ENCODE measurements at places on chromosomes 6 and 20. TPM values are rescaled to one million over a fixed set of nuclear protein-coding genes. Genes with fewer than 3 reads are reported as not detected.

GRCh38 chr6:28433119-28433518, 10.2 kb downstream of the ZSCAN23 start:
- no peaks in the 10 kb centered on the region for H3K4me1 ChIP-seq
- H3K27me3 ChIP-seq: no peaks in the 10 kb centered on the region
- H3K27ac ChIP-seq: no peak overlapping the region
- peaks cover 6% of the 10 kb centered on the region for H3K36me3 ChIP-seq
- no peak overlapping the region for H3K4me3 ChIP-seq
- no peak for DNase-seq

- H3K4me1 ChIP-seq: no peaks in the 10 kb centered on the region
- no peak for DNase-seq
- no peaks in the 10 kb centered on the region for H3K36me3 ChIP-seq
- peaks cover 6% of the 10 kb centered on the region for H3K27me3 ChIP-seq
- H3K4me3 ChIP-seq: no peak overlapping the region
Observed at GRCh38 chr6:68679399-68679798, 44.3 kb downstream of the ADGRB3 start.

The MUCL3 gene
- not detected for total RNA-seq

- H3K27ac ChIP-seq: no peak overlapping the region
- no peaks in the 10 kb centered on the region for H3K4me1 ChIP-seq
- H3K4me3 ChIP-seq: no peak overlapping the region
- H3K36me3 ChIP-seq: no peaks in the 10 kb centered on the region
Observed at GRCh38 chr6:136494059-136494458, 56.2 kb downstream of the MAP7 start.

- H3K27ac ChIP-seq: no peak overlapping the region
- no peak for DNase-seq
- peaks cover 17% of the 10 kb centered on the region for H3K27me3 ChIP-seq
- H3K36me3 ChIP-seq: no peaks in the 10 kb centered on the region
- H3K4me1 ChIP-seq: peaks cover 6% of the 10 kb centered on the region
Observed at GRCh38 chr20:43751167-43752050, 24.6 kb upstream of the GTSF1L start.
